Smooth muscle cell of the pulmonary artery (primary cell): ENCODE measurements at places on chromosomes 16 and 17. TPM values are rescaled to one million over a fixed set of nuclear protein-coding genes. Genes with fewer than 3 reads are reported as not detected.

TP53TG3F gene
- total RNA-seq, result not detected in 2 replicates

OR2C1 gene
- 0.26 TPM in 1 of 2 replicates, not detected in the other for total RNA-seq

KIF19 gene
- total RNA-seq, result not detected in 2 replicates

TMEM220 gene
- 0.91 and 1.2 TPM in 2 replicates for total RNA-seq

PLA2G10 gene
- not detected in 2 replicates for total RNA-seq

APOH gene
- total RNA-seq, result not detected in 2 replicates

TP53TG3D gene
- 0.56 and 0.72 TPM in 2 replicates for total RNA-seq

ODAD4 gene
- total RNA-seq, result 0.46 and 0.72 TPM in 2 replicates

MT4 gene
- not detected in 2 replicates for total RNA-seq

NDE1 gene
- 27.7 and 28.3 TPM in 2 replicates for total RNA-seq

BCL6B gene
- total RNA-seq, result 0.20 and 0.36 TPM in 2 replicates

AATK gene
- total RNA-seq, result 1.0 and 1.5 TPM in 2 replicates

ENPP7 gene
- not detected in 2 replicates for total RNA-seq

GGT6 gene
- not detected in 2 replicates for total RNA-seq

MBTPS1 gene
- 162 and 163 TPM in 2 replicates for total RNA-seq

IRX6 gene
- total RNA-seq, result not detected in 2 replicates

C16orf96 gene
- total RNA-seq, result 0.07 TPM in 1 of 2 replicates, not detected in the other

CNTNAP4 gene
- under 0.01 TPM in 1 of 2 replicates, not detected in the other for total RNA-seq

UBALD1 gene
- total RNA-seq, result 3.5 and 7.0 TPM in 2 replicates

RNF222 gene
- total RNA-seq, result not detected in 2 replicates

KRT27 gene
- total RNA-seq, result not detected in 2 replicates

SLC13A2 gene
- total RNA-seq, result not detected in 2 replicates

PYDC1 gene
- total RNA-seq, result not detected in 2 replicates

LHX1 gene
- total RNA-seq, result not detected in 2 replicates

NXN gene
- total RNA-seq, result 8.0 and 27.1 TPM in 2 replicates

TAT gene
- total RNA-seq, result not detected in 2 replicates

ZACN gene
- total RNA-seq, result 0.26 TPM in 1 of 2 replicates, not detected in the other

PNMT gene
- total RNA-seq, result 0.07 TPM in 1 of 2 replicates, not detected in the other

RRAD gene
- 14.9 and 36.8 TPM in 2 replicates for total RNA-seq

CDH8 gene
- 0.10 and 0.13 TPM in 2 replicates for total RNA-seq

TMIGD1 gene
- total RNA-seq, result not detected in 2 replicates

SF3B3 gene
- 153 and 164 TPM in 2 replicates for total RNA-seq

SLFN12L gene
- total RNA-seq, result 0.07 TPM in 1 of 2 replicates, not detected in the other

ARL5C gene
- not detected in 2 replicates for total RNA-seq

TMEM114 gene
- not detected in 2 replicates for total RNA-seq

CDH11 gene
- total RNA-seq, result 572 and 880 TPM in 2 replicates

FBXW10 gene
- 0.03 TPM in 1 of 2 replicates, not detected in the other for total RNA-seq

ATP2A3 gene
- 1.3 and 2.4 TPM in 2 replicates for total RNA-seq

P3H4 gene
- total RNA-seq, result 123 and 132 TPM in 2 replicates

PYY gene
- not detected in 2 replicates for total RNA-seq

MMP2 gene
- total RNA-seq, result 977 and 1,577 TPM in 2 replicates

DNAI2 gene
- total RNA-seq, result not detected in 2 replicates

MVD gene
- total RNA-seq, result 52.5 and 77.8 TPM in 2 replicates
